ENCODE measurements at places on chromosomes 1 and 21.

DNA sequence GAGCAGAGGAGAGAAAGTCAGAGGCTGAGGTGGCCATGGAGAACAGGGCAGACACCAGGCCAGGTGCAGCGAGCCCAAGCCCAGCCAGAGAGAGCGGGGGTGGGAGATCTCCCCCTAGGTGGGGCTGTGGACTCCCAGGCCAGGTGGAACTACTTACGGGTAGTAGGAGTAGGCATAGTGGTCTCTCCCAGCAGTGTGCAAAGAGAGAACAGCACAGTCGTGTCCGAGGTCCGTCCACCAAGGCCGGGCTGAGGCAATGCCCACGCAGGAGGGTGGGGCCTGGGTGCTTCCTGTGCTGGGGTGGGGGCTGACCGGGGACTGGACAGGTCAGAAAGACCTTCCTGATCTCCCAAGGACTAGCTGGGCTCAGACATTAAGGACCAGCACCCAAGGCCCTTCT is 263.7 kb downstream of the PTPRU start:
- DNase-seq: no peak

DNA sequence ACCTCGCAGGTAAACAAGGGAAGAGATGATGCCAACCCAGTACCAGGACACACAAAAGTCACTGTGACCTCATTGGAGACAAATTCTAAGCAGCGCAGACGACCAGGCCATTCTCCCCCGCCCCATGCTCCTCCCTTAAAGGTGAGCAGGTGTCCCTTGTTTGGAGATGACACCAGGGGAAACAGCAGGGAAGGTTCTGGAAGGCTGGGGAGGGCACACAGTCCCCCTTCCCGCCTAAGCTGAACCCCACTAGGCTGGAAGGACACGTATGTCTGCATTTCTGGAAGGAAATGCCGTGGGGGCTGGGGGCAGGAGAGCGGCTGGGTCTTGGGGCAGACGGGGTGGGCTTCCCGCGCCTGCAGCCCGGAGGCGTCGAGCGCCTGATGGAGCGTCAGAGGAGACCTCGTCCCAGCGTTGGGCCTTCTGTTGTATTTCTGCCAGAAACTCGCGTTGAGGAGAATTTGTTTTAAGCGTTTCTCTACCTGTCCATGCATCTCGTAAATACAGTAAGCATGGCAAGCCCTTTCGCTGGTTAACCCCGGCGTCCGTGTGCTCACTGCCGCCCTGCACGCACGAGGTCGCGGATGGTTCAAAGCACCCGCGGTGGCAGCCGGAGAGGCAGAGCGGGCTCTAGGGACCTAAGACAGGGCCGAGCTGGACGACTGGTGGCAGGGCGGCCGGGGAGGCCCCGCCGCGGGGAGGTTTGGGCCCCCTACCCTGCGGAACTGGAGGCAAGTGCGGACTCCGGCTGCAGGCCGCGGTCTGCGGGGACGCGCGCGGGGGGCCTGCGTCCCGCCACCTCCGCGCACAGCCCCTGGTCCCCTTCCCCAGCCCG is 1.2 kb upstream of the LHX4 start:
- no peak for DNase-seq

DNA sequence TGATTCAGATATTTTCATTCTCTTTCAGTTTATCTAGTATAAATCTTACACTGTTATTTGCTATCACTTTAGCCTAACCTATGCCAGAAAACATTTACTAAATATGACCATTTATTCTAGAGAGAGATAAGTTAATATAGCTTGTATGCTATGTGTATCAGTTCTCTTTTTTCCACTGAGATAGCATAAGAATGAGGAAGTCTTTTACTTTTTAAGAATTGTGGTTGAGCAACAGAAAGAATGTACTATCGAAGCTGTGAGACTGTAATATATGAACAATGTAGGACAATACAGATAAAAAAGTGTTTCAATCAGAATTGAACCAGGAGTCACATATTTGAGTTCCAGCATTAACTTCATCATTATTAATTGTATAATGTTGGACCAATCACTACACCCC is 479.9 kb upstream of the PLXNA2 start:
- DNase-seq: no peak

- no peak for DNase-seq
Observed at GRCh38 chr1:228463009-228463558, 24.1 kb upstream of the RNF187 start.

All from retinal pigment epithelial cell (primary cell).